ENCODE measurements at places on chromosomes 11 and 22.
A peak's percentile ranks its signal among the peaks of the same experiment; 100 is the strongest.

DNA sequence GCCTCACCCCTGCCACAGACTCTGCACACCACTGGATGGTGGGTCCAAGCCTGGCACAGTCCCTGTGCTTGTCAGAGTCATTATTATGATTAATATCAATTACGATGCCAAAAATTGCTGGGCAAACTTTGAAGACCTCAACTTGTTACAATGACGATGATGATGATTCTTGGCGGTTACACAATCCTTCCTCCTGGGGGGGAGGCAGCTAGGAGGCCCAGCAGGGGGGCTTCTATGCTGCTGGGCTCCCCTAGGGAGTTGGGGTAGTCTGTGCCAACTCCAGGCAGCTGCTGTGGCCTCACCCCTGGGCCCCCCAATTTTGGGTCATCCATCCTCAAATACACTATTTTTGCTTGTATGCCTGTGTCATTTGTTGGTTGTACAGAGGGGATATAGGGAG lies 12.0 kb downstream of the SLC35E4 start:
- DNase-seq = no peak

GRCh38 chr11:17922416-17922788 lies 90.4 kb downstream of the SERGEF start:
- no peak for DNase-seq

- no peak for DNase-seq
These were observed 48.6 kb upstream of the OLFML1 start for GRCh38 chr11:7436657-7437056.

DNA sequence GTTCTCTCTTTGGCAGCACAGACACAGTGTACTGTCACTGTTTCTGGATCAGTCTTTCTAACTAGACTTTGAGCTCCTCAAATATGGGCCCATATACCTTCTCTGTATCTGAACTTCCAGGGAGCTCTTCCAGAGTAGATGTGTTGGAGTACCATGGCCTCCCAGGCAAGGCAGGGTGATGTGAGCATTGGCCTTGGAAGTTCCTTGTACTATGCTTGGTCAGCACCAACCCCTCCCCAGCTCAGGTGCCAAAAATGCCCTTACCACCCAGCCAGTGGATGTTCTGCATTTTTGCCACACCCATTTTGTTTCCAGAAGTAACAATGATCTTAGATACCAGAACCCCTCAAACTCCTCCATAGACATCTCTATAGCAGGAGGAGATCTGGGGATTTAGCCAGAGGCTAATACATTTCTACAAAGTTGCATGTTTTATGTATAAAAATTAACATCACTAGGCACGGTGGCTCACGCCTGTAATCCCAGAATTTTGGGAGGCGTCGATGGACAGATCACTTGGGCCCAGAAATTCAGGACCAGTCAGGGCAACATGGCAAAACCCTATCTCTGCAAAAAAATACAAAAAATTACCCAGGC lies 132.7 kb downstream of the CCDC81 start:
- DNase-seq = no peak

DNA sequence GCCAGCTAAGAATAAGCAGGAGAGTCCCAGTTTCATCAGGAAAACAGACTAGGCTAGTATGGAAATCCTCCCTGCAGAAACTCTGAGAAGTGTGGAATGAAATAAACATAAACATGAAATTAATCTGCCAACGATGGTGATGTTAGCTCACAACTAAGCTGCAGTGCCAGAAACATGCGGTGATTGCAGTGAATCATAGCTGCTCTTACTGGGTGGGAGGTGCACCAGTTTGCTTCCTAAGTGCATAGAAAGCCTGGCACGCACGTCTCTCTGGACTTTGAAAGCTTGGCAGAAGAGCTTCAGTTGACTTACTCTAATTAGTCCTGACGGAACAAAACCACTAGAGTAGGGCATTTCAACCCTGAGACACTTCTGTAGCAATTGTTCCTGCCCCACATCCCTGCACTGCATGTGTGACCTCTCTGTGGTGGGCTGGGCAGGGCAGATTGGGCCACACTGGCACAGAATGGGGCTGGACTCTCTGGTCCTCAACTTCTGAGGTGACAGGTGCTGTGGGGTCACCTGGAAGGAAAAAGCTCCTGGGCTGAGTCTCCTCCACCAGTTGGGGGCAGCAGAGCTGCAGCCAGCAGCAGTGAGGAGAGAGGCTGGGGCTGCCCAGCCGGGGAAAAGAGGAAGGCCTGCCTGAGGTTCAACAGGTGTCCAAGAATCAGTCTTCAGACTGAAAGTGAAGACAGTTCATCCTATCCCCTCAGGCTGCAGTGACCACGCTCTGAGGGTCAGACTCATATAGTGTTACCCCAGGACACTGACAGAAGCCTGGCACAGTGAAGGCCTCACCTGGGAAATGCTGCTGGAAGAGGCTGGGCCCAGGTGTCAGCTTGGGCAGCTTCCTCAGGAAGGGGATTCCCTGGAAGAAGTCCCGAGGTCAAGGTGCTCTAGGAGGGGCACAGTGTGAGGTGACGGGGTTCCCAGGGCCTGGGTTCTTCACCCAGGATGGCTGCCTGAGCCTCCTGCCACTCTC lies 40.5 kb downstream of the GGTLC2 start:
- no peak for DNase-seq

DNA sequence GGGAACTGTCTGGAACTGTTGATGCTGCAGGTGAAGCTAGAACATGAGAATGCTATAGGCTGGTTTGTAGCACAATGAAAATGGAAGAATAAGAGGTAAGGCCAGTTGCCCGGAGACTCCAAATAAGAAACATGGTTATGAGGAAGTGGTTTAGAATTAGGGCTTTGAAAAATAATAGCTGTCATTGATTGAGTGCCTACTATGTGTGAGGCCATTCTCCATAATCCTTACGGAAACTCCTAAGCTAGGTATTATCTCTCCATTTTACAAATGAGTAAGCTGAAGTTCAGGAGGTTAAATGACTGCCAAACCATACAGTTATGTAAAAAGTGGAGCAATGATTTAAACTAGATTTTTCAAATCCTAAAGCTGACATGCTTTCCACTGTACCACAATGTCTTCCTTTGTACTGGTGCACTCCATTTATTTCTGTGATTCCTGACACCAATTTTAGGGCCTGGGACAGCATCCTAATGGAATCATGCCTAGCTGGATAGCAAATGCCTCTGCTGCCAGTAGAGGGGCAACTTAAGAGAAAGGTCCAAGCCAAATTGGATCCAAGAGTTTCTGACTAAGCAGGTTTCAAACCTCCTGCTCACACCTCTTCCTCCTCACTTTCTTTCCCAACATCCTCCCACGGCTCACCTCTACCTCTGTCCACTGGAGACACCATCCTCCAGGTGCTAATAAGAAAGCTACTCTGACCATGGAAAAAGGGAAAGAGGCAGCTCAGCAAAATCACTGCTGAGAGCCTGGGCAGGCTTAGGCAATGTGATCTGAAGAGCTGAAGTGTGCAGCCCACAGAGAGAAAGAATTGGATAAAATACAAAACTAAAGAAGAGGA lies 46.9 kb upstream of the PICALM start:
- no peak for DNase-seq

GRCh38 chr11:763073-763463 lies 14.2 kb downstream of the GATD1 start:
- no peak for DNase-seq

- no peak for DNase-seq
These were observed 24.2 kb downstream of the POU2AF3 start for GRCh38 chr11:111322534-111322933.

- no peak for DNase-seq
These were observed 32.9 kb downstream of the ZC3H7B start for GRCh38 chr22:41334215-41334614.

- no peak for DNase-seq
These were observed 13.5 kb upstream of the TMA7B start for GRCh38 chr22:39946503-39947219.

DNA sequence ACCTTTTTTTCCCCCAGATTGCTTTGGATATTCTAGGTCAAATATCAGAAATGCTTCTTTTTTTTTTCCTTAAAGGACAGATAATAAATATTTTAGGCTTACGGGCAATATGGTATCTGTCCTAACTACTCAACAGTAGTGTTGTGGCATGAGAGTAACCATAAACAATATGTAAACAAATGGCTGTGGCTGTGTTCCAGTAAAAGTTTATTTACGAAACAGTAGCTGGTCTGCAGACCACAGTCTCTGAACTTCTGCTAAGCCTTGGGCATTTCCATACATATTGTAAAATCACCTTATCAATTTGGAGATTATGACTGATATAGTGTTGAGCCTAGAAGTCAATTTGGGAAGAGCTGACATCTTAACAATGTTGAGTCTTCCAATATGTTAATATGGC lies 139.0 kb upstream of the PITPNB start:
- DNase-seq = no peak

- DNase-seq = peak; percentile 85
These were observed 58.9 kb downstream of the FLRT1 start for GRCh38 chr11:64094463-64095260.

GRCh38 chr11:71443736-71444445 lies 4.3 kb downstream of the DHCR7 start:
- no peak for DNase-seq

- DNase-seq = no peak
These were observed 8.1 kb upstream of the SRSF8 start for GRCh38 chr11:95058621-95059020.

DNA sequence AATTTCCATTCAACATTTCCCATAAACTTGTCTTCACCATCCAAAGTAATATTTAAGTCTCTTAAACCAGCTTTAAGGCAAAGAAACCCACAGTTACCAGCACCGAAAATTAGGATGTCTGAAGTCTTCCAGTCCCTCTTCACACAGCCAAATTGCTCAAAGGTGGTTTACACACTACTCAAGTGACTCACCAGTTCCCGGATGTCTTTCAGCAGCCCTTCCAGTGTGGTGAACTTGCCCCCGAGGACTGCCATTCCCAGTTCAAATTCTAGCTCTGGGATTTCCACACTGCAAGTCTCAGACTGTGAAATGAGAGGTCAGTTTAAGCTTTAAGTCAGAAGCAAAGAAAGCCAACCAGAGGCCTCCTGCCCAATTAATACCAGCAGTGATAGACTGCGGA lies 5.1 kb downstream of the ZPR1 start:
- DNase-seq = peak; percentile 39

GRCh38 chr11:109847621-109848020 lies 245.6 kb upstream of the ZC3H12C start:
- no peak for DNase-seq

GRCh38 chr11:78189851-78190250 lies 1.1 kb downstream of the USP35 start:
- DNase-seq = no peak

GRCh38 chr22:41699264-41700107 lies at the start of gene MEI1:
MEI1 (plus strand) TSS chr22:41699503; CDS start chr22:41699539, 36 bp downstream.
- DNase-seq = no peak

DNA sequence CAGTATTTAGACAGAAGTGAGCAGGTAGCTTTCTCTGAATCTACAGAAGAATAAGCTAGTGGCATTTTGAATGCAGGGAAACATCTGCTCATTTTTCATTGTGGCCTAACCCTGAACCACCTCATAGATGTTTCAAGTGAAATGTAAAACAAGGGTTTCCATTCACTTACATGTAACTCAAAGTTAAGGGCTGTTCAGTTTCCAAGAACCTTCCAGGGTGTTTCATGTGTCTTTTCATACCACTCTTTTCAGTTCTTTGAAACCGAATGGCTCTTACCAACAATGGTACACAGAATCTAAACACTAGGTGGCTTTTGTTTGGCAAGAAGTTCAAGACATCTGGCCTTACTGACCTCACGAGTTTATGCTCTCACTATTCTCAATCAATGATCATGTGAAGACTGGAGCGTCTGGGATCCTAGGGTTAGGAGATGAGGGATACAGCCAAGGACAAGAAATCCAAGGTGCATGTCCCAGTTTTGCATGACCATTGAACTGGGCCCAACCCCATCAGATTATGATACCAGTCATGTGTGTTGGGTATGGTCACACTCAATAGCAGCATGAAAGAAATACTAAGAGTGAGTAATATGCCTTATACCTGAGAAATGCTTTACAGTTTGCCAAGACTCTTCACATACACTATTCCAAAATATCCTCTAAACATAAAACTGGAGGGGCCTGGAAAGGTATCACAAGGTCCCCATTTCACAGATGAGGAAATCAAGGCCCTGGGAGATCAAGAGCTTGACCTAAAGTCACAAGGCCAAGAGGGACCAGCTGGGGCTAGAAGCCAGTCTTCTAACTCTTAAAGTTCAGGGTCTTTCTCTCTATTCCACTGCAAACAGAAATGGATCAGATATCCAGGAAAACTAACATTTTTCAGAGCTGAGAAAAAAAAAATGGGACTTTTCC lies 92.7 kb downstream of the ETS1 start:
- DNase-seq = no peak

GRCh38 chr22:40609216-40609615 lies 27.3 kb downstream of the MRTFA start:
- DNase-seq = no peak

GRCh38 chr11:8101421-8101820 lies 20.4 kb downstream of the TUB start:
- no peak for DNase-seq

DNA sequence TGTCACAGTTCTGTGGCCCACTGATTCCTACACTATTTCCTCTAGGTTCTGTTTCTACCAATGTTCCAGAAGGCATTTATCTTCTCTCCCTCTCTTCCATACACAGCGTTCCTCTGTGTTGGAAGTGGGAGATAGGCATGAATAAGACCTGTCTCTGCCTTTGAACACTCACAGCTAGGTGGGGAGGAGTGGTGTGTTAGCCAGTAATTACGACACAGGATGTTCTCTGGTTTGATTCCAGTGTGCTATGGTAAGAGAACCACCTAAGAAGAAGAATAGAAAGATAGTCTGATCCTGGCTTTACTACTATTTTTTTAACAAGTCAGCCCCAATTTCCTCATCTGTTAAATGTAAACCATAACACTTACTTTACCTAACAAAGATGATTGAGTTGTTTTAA lies 200.2 kb upstream of the MTMR2 start:
- DNase-seq = no peak

DNA sequence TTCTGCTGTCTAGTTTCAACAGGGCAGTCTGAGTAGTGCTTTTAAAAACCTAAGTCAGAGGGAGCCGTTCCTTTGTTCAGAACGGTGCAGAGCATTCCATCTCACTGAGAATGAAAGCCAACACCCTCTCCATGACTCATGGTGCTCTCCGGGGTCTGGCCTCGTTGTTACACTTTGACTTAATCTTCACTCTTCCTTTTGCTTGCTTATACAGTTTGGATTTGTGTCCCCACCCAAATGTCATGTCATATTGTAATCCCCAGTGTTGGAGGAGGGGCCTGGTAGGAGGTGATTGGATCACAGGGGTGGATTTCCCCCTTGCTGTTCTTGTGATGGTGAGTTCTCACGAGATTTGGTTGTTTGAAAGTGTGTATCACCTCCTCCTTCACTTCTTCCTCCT lies 292.2 kb downstream of the ST3GAL4 start:
- peak; percentile 7 for DNase-seq

DNA sequence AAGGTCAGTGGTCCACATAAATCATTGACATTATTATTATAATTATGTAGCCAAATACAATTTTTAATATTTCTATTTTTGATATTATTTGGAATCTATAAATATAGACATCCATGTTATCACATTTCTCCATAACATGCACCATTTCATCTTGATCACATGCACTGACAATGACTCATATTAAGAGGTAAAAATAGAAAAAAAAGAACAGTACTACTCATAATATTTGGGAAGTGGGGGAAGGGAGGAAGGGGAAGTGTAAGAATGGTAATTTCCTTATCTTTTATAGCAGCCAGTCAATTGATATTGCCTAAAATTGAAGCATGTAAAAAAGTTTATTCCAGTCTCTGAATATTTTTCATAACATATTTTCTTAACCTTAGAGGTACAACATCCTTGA lies 72.3 kb downstream of the ADM start:
- no peak for DNase-seq

Data from RKO (cell line).